Cardiac septum (tissue), 1 donor: ENCODE measurements at places on chromosomes 6 and 20. TPM values are rescaled to one million over a fixed set of nuclear protein-coding genes. Genes with fewer than 3 reads are reported as not detected.

MUCL3 gene
- total RNA-seq, result not detected

TINAG gene
- 0.70 TPM for total RNA-seq

CPXM1 gene
- 0.19 TPM for total RNA-seq

ZSCAN31 gene
- total RNA-seq, result 7.1 TPM

FAM209A gene
- total RNA-seq, result not detected

PROCR gene
- 5.4 TPM for total RNA-seq

OR2B3 gene
- total RNA-seq, result not detected

SNAP91 gene
- 1.4 TPM for total RNA-seq

ARMC12 gene
- total RNA-seq, result 0.22 TPM

MEI4 gene
- not detected for total RNA-seq

PPP1R16B gene
- total RNA-seq, result 1.7 TPM

ZSCAN16 gene
- total RNA-seq, result 1.9 TPM

TREM2 gene
- total RNA-seq, result 1.1 TPM

BNIP5 gene
- not detected for total RNA-seq

PNLDC1 gene
- not detected for total RNA-seq

ERVFRD-1 gene
- total RNA-seq, result not detected

- no peak for DNase-seq
These were observed 582.1 kb upstream of the HTR1E start for GRCh38 chr6:86355271-86355670.

GRCh38 chr20:24708411-24709295, 239.2 kb downstream of the SYNDIG1 start:
- DNase-seq, result no peak

- DNase-seq, result no peak
These were observed 140.7 kb downstream of the MAP3K7 start for GRCh38 chr6:90446164-90446563.

GRCh38 chr20:38554986-38555385, 26.0 kb upstream of the ADIG start:
- no peak for DNase-seq

DNA sequence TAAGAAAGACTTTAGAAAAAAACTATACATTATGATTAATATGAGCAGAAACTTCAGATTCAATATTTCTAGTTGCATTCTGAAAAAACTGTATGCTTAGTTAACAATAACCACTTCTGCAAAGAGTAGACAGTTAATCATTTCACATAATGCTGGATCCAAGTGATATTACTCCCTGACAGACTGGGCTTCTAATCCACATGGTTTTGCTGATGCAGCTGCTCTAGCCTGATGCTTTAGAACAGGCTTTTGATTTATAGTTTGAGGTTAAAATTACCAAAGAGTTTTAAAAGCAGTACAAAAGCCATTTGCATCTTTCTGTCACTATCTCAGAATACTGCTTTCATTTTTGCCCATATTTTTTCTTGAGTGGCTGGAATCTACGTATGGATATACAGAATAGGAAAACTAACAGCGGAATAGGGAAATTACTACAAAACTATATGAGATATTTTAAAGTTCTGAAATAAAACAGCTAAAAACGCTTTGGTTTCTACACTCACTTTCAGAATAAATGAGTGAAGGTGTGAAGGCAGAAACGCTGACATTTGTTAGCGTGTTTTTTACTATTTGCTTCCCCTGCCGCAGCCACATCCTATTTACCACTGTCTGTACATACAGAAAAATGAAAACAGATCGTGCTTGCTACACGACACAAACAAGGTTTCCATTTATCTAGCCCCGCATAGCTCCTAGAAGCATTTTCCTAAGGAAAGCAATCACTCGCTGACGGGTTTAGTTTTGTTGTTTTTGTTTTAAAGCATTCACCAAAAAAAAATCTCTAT, 61.7 kb downstream of the METTL24 start:
- DNase-seq, result no peak

- no peak for DNase-seq
These were observed 359.2 kb downstream of the RIMS1 start for GRCh38 chr6:72245565-72245964.

DNA sequence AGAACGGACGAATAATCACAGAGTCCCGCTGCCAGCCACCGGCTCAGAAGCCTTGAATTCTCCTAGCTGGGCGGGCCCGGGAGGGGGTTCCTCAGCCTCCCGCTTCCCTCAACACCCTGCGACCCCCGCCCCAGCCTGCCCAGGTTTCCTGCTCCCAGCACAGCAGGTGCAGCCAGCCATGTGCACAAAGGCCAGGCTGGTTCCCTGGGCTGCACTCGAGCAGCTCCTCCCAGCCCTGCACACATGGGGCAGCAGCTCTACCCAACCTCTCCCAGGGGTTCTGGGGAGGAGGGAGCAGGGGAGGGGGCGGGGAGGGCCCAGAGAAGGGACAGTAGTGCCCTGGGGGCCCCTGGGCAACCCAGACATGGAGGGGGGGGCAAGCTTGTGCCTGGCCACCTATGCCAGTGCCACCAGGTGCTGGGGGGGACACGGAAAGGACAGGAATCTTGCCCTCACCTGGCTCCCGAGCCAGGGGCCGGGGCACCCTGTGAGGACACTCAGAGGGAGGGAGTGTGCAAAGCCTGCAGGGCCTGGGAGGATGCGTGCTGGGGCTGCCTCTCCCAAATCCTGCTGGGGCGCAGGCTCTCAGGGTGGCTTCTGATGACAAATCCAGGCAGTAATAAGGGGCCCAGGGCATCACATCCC, 1.2 kb upstream of the NTSR1 start:
- DNase-seq, result no peak

DNA sequence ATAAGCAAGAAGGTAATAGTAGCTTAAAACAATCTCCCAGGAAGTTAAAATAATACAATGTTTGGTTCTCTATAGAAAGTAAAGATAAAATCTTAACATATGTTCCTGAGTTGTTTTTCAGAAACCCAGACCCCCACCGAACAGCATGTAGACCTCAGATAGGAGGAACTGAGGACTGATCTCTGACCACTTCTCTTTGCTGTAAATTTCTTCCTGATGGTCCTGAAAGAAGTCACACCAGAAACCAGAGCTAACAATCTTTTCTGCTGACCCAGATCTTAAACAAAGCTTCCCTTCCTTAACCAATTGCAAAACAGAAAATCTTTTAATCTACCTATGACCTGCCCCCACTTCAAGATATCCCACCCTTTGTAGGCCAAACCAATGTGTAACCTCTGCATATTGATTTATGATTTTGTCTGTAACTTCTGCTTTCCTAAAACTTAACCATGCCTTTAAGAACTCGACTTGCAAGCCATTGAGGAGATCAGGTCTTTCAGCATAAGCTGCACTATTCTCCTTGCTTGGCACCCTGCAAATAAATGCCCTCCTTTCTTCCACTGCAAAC, 21.9 kb upstream of the BEND6 start:
- DNase-seq, result no peak

DNA sequence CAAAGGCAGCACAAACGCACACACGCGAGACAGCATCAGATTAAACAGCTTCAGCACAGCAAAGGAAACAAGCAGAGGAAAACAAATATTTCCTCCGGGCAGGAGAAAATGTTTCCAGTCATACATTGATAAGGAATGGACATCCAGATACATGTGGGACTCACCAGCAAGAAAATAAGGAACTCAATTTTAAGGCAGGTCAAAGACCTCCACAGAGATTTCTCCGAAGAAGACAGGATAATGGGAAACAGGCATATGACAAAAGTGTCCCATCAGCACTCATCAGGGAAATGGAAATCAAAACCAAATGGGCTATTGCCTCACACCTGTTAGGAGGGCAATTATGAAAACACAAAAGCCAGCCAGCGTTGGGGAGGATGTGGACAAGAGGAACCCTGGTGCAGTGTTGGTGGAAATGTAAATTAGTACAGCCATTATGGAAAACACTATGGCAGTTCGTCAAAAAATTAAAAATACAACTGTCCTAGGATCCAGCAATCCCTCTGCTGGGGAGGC, 9.7 kb upstream of the SLCO4A1 start:
- no peak for DNase-seq

GRCh38 chr20:57866250-57867106, 156.7 kb upstream of the PMEPA1 start:
- DNase-seq, result no peak

- no peak for DNase-seq
These were observed 10.0 kb downstream of the CD83 start for GRCh38 chr6:14127611-14128010.

GRCh38 chr20:8829256-8829655, 239.6 kb upstream of the PLCB4 start:
- DNase-seq, result no peak

DNA sequence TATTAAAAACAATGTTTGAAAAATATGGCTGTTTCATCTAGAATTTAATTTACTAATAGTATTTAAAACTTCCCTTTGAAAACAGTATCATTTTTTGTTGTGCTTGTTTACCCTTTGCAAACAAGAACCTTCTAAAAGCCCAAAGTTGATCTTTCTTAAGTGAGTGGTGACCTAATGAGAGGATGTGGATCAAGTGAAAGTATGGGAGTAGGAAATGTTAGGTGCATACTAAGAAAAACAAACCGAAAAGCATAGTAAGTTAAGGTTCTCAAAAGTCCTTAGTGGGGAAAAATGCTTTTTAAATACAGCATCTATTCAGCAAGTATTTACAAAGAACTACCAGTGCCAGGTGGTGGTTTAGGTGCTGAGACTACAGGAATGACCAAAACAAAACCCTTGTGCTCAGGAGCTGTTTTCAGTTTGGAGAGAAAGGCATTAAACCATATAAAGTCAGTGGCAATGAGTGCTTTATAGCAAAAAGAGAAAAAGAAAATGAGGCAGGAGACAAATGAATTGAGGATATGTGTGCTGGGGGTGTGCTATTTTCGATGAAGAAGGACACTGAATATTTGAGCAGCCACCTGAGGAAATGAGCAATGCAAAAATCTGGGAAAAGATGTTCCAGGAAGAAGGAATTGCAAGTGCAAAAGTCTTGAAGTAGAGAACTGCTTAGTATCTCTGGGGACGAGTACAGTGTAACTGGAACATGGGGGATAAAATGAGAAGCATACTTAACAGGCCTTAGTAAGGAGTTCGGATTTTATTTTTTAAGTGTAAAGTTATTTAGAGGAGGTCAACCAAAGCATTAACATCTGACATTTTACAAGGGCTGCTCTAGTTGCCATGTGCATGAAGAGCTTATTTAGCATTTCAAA, 24.0 kb downstream of the RNF146 start:
- no peak for DNase-seq

DNA sequence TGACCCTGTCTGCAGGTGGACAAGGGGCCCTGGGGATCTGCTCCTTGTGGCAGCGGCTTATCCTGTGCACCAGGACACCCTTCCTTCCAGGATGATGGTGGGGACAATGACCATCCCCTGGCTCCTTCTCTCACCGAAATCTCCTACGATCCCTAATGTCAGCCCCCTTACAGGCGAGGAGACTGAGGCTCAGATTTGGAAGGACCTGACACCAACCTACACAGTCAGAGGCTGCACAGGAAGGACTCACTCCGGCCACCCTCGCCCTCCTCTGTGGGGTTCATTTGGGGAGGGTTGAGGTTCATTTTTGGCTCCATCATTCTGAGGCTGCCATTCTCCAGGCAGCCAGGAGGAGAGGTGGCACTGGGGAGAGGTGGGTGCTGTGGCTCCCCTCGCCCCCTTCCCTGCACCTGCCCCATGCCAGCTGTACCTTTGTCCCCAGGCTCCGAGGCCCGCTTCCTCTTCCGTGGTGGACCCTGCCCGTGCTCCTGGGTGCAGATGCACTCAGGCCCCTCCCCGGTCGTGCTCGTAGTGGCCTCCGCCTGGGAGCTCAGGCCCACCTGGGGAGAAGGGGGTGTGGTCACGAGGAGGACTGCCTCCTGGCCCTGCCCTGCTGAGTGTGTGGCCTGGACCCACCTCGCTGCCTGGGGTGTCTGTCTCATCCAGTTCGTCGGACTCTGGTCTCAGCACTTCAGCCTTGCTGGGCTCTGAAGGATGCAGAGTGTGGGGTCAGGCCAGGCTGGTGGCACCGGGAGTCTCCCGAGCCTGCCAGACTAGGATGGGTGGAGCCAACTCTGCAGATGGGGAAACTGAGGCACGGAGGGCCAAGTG, 5.3 kb upstream of the CABLES2 start:
- DNase-seq, result no peak

- no peak for DNase-seq
These were observed 98.1 kb downstream of the HIVEP2 start for GRCh38 chr6:142846883-142847287.
